ENCODE measurements at places on chromosomes 13 and 19. TPM values are rescaled to one million over a fixed set of nuclear protein-coding genes. Genes with fewer than 3 reads are reported as not detected.

DNA sequence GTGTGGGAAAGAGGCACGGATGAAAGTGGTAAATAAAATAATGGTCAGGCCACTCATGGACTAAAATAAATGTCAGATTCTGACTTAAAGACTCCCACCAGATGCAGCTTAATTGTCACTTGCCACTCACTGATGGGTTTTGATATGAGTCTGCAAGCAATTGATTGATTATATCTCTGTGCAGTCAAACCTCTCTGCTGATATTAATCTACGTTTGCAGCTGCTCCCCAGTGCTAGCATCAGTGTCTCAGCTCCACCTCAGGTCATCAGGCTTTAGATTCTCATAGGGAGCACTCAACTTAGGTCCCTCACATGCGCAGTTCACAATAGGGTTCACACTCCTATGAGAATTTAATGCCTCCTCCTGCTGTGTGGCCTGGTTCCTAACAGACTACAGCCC, 195.3 kb downstream of the B3GLCT start:
- no peak for DNase-seq

DNA sequence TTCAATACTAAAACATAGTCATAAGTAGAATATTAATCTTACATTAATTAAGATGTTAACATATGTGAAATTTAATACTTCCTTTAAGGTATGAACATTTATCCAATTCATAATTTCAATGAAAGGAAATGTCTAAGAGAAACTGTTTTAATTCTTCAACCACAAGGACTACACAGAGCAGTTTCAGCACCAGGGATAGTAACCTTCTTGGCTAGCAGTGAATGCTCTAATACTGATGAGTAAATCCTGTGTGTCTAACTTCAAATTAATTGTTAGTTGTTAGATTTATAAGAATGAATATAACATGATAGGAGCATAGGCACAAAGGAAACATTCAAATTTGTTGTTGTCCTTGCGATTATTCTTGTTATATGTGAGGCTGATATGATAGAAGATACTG, 15.6 kb upstream of the NBEA start:
- no peak for DNase-seq

GRCh38 chr13:22287343-22287920, 616.6 kb downstream of the FGF9 start:
- DNase-seq: no peak

GRCh38 chr19:55090564-55090963, 14.9 kb downstream of the EPS8L1 start:
- no peak for DNase-seq

DNA sequence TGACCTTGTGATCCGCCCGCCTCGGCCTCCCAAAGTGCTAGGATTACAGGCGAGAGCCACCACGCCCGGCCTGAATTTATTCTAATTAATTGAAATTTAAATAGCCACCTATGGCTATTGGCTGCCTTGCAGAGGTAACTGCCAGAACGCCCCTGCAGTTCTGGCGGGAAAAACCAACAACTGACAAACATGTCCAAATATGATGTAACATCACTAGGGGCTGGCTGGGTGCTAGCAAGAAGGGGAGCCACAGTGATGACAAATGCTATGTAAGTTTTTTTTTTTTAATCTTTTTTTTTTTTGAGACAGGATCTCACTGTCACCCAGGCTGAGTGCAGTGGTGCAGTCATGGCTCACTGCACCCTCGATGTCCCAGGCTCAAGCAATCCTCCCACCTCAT, 12.9 kb downstream of the ZSWIM9 start:
- DNase-seq: no peak

DNA sequence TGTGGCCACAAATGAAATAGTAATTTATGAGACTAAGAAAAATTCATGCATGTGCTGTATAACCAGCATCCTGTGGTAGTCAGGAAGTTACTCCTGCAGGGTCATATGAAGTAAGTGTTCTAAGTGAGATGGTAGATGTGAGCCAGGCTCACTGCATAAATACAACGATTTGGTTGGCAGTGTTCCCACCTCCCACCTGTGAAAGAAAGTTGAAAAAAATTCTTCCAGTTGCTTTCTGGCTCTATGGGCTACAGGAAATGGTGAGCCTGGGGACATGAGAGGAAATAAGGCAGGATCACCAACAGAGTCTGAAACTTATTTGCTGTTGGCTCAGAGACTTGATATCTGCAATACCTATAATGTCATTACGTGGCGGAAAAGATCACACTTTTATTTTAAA, 301.7 kb upstream of the SPRY2 start:
- no peak for DNase-seq

GRCh38 chr19:37304884-37305255, 66.0 kb upstream of the ZNF527 start:
- DNase-seq: no peak

DNA sequence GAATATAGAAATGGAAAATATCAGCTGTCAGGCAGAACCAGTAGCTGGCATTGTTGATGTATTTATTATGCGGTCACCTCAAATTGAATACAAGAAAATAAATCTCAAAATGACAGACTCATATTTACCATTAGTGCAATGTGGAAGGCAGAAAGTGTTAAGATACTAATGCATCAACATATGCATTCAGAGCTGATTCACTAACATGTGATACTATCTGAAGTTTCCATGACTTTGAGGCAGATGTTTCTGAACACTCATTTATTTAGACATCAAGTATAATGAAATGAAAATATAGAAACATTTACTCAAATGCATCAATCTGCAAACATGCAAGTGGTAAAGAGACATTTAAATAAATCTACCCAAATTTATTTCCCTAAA, 474.2 kb upstream of the SLC10A2 start:
- no peak for DNase-seq

DNA sequence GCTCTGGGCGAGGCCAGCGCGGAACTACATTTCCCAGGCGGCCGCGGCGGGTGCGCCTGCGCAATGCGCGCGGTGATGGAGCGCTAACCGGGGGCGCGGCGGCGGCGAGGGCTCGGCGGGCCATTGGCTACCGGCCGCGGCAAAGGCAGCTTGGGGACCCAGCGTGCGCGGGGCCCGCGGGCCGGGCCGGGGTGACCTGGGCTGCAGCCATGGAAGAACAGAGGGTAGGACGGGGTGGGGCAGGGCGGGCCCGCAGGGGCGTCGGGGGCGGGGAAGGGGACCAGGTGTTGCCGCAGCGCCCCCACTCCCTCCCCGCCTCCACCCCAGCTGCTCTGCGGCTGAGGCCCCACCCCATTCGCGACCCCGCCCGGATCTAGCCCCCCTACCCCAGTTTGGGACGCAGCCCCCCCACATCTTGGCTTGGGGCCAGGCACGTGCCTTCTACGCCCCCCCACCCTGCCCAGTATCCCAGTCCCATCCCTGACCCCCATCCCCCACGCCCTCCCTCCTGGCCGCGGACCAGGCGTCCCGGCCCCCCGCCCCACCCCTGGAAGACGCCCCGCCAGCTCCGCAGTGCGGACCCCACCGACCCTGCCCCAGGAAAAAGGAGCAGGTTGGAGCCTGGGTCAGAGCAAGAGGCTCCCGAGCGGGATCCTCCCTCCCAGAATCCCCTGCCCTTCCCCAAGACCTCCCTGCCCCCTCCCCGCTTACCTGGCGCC, at the start of gene FSD1:
FSD1 (plus strand) TSS at position 61 of the 719 bp plus-strand sequence; CDS start at position 210, 149 bp downstream.
- peak; percentile 71 for DNase-seq

GRCh38 chr13:29677627-29678026, 82.1 kb upstream of the SLC7A1 start:
- DNase-seq: no peak

DNA sequence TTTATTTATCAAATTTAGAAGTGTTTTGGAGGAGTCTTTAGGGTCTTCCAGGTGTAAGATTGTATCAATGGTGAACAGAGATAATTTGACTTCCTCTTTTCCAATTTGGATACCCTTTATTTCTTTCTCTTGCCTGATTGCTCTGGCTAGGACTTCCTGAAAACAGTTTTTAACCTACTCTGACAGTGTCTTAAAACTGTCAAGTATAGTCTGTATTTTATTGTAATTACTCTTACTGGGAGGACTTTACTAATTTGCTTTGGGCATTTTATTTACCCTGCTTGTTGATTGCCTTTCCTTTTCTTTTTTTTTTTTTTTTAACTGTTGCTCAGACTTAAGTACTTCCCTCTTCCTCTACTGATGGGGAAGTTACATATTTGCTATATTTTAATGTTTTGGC, 81.3 kb downstream of the URI1 start:
- no peak for DNase-seq

DNA sequence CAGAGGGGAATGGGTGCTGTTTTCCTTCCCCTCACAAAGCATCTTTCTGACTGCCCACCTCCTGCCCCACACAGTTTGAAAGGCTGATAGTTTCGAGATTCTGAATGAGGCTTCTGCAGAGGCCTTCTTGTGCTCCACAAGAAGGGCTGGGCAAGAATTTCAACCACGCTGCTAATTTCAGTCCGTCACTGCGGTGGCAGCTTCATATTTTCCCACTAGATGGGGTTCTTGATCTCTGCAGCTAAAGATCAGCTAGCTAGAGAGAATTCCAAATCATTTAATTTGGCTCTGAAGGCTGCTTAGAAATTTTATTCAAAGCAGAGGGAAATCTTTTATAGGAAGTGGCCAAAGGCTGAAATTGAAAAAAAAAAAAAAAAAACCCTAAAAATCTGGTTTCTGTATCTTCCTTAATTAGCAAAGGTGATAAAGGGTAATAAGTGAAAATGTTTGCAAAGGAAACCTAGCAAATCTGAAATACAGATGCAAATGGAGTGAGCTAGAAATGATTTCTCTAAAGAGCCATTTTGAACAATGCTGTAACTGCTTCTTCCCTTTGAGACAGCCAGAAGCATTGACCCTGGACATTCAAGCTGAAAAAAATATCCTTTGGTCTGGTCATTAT, 38.0 kb upstream of the C13orf42 start:
- no peak for DNase-seq

- DNase-seq: peak; percentile 6
Measured at GRCh38 chr19:47389150-47389556, 30.2 kb downstream of the MEIS3 start.

GRCh38 chr19:21158523-21159135, 16.8 kb downstream of the ZNF431 start:
- DNase-seq: no peak

GRCh38 chr19:32316034-32316433, 29.4 kb upstream of the ZNF507 start:
- no peak for DNase-seq

GRCh38 chr13:19161308-19161707, 20.3 kb downstream of the TUBA3C start:
- no peak for DNase-seq

DNA sequence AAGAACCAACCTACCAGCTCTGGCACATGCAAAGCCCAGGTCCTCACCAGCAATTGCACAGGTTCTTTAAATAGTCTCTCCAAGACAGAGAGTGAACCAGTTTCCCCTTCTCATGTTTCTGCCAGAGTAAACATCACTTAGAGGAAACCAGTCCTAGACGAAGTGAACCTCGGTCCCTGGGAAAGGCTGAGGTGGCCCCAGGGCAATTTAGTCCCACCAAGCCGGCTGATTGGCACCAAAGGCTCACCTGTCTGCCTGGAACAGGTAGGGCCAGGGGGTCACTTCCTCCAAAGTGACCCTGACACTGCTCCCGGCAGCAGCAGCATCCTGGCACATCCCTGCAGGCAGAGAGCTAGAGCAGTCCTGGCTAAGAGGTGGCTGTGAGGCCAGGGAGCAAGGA, 122.9 kb upstream of the ZNF507 start:
- DNase-seq: no peak

Gene C19orf18
- 1.6 TPM for total RNA-seq

Gene MICOS13
- 21.2 TPM for total RNA-seq

Gene ZNF738
- total RNA-seq: 6.7 TPM

Gene GZMM
- total RNA-seq: 38.3 TPM

Gene CCDC194
- 1.3 TPM for total RNA-seq

Gene CSNK1G2
- 101 TPM for total RNA-seq

Gene ZNF665
- total RNA-seq: 1.9 TPM
